ENCODE measurements at places on chromosomes 2 and 18.

- DNase-seq, result no peak
These were observed 408.4 kb downstream of the HRH4 start for GRCh38 chr18:24868760-24869237.

- no peak for DNase-seq
These were observed 189.8 kb upstream of the SALL3 start for GRCh38 chr18:78789850-78790249.

- no peak for DNase-seq
These were observed 225.1 kb downstream of the TMEM182 start for GRCh38 chr2:102986826-102987490.

- DNase-seq, result no peak
These were observed 628.0 kb downstream of the ZEB2 start for GRCh38 chr2:143891879-143892308.

GRCh38 chr2:218961651-218962570, 2.4 kb downstream of the CDK5R2 start:
- DNase-seq, result no peak

GRCh38 chr2:43057742-43058725, 168.4 kb downstream of the ZFP36L2 start:
- no peak for DNase-seq

DNA sequence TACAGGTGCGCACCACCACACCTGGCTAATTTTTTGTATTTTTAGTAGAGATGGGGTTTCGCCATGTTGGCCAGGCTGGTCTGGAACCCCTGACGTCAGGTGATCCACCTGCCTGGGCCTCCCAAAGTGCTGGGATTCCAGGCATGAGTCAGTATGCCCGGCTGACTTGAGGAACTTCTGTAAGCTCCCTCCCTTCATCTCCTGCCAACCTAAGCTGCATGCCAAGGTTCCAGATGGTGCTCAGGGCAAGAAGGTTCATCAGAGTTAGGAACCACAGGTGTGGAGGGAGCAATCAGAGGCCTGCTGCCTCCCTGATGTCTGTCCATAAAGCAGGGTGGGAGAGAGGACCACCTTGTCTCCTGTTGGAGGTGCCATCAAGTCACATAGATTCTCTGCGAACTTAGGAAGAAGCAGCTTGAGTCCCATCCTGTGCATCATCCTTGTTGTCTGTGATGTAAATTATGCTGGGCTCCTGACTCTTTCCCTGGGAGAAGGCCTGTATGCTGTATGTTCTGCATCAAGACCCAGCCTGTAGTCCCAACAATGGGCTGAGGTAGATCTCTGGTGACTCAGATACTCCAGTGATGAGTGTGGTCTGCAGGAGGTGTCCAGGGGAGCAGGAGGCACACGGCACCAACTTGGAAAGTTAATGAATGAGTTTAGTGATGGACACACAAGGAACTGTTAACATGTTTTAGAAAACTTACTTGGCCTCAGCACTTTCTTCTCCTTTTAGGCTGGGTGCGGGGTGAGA, 53.1 kb downstream of the TMEM17 start:
- no peak for DNase-seq

GRCh38 chr18:59148192-59148591, 8.5 kb downstream of the SEC11C start:
- no peak for DNase-seq

DNA sequence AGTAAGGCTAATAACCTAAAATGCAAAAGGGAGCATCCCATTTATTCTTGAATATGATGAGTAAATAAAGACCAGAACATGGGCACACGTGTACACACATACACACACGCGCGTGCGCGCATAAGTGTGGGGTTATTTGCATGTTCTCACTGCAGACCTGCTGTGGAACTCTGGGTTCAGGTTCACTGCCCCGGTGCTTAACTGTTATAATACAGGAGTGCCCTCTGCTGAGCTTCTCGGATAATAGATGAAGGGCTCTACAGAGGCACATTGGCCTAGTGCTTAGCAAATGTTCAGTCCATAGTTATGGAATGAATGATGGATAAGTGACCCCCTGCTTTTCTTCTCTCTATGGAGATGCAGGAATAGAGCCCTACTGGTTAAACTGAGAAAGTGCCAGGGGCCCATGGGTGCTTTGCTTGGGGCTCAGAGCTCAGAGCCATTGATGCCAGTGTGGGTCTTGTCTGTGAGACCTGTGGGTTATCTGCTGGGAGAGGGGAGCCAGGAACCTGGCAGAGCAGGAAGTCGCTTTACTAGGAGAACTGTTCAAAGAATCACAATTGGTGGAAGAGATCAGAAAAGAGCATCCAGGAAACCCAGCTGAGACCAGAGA, 3.6 kb upstream of the ARL4C start:
- DNase-seq, result no peak

DNA sequence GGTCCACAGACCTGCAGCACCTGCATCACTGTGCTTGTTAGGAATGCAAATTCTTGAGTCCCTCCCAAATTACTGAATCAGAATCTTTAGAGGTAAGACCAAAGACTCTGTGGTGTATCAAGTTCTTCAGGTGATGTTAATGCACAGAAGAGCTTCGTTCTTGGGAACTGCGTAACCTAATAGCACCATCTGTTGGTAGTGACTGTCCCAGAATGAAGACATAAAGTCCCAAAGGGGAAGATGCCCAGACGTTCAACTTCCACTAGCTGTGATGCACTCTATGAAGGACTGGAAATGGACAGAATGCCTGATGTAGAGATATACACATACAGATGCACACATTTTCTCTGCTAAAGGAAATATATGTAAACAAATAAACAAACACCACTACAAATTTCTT, 576.0 kb downstream of the LRP1B start:
- DNase-seq, result no peak

- no peak for DNase-seq
These were observed 104.5 kb downstream of the TPO start for GRCh38 chr2:1517786-1518185.

DNA sequence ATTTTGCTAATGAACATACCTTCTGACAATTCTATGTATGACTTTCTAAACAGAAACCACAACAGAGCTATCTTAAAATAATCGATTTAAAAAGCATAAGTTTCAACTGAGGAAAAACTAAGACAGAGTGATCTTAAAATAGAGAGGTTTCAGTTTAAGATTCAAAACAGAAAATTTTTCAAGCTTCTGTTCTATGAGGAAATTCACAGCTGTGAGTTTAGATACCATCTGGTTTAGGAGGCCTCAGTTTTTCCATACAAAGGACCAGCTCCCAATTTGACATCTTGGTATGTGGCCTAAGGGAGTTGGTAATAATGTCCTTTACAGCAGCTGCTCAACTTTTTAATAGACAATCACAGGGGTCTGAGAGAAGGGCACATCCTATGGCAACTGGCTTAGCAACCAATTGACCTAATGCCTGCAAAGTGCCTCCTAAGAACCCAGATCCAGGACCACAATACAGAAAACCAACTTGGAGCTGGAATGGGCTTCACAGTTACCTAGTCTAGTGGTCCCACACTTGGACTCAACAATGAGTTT, 39.7 kb downstream of the MDH1 start:
- DNase-seq, result no peak

- no peak for DNase-seq
These were observed 36.2 kb upstream of the CNGA3 start for GRCh38 chr2:98310010-98310409.

- no peak for DNase-seq
These were observed 18.3 kb downstream of the DNPEP start for GRCh38 chr2:219369447-219369861.

- DNase-seq, result peak; percentile 49
These were observed 9.4 kb upstream of the CD302 start for GRCh38 chr2:159807183-159808031.

- DNase-seq, result no peak
These were observed 190.9 kb downstream of the TFCP2L1 start for GRCh38 chr2:121094101-121094500.

Data from hematopoietic multipotent progenitor cell treated with erythropoietin and hydrocortisone succinate and interleukin-3 and kit ligand, for 15 days (in vitro differentiated cells).